Activated CD8-positive, alpha-beta memory T cell treated with anti-CD3 and anti-CD28 coated beads for 1 hour (primary cell): ENCODE measurements at places on chromosomes 11 and 22.

GRCh38 chr22:28316014-28316413 lies 363.6 kb downstream of the TTC28 start:
- no peak for DNase-seq

GRCh38 chr11:2520736-2521035 lies 75.9 kb downstream of the KCNQ1 start:
- DNase-seq: no peak

DNA sequence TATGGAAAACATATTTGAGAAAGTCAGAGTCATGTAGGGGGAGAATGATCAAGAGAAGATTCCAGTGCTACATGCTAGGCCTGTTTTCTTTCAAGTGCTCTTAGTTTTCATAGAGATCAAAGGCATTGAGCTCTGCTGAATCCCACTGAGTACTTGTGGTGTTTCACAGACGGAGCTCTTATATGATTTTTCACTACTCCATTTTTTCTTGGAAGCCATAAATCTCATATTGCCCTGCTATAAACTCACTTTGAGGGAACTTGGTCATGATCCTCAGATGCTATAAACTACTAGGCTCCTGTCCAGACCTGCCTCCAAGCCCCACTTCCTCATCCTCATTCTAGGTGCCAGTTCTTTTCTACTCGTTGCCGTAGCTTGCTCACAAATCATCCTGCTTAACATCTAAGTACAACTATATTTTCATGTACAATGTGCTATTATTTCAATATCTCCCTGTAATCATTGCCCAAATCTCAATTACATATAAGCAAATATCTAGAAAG lies 180.8 kb upstream of the CCDC179 start:
- DNase-seq: no peak

DNA sequence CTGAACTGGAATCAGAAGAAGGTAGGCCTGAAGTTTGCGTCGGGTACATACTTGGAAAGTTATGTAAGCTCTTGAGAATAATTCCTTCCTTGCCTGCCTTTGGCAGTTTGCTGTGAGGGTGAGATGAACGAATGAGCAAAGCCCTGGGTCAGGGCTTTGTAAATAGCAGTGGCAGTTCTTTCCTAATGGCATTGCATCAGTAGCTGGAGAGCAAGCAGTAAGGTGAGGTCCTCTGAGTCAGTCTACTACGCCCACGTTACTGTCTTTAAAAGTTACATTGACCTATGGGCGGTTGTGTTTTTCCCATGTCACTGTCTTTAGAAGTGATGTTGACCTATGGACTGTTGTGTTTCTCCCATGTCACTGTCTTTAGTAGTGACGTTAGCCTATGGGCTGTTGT lies 179.1 kb upstream of the E2F8 start:
- DNase-seq: no peak

DNA sequence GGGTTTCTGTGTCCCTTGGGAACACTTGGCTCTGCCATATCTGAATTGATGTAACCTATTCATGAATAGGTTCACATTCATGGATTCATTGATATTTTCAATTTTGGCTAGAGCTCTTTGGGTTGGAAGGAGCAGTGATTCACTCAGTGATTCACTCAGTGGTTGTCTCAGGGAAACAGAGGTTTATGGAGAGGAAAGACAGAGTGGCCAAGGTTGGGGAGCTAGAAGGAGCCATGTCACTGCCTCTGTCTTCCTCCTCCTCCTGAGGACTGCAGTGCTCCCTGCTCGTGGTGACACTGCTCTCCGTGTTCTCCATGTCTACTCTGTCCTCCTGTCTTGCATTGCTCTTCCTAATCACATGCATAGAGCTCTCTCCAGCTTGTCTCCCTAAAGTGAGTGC lies 17.4 kb downstream of the CEP164 start:
- no peak for DNase-seq
